Psoas muscle (tissue), 8 donors: ENCODE measurements at places on chromosomes 7 and 10. TPM values are rescaled to one million over a fixed set of nuclear protein-coding genes. Genes with fewer than 3 reads are reported as not detected.

Gene ZNF467
- 2.4 TPM for total RNA-seq

Gene LEP
- total RNA-seq: 0.69 TPM

Gene HDAC9
- total RNA-seq: 21.9 TPM

Gene AOC1
- not detected for total RNA-seq

Gene RNF32
- total RNA-seq: not detected

Gene PYROXD2
- 3.8 TPM for total RNA-seq

Gene RBP3
- not detected for total RNA-seq

Gene OR2A1
- not detected for total RNA-seq

DNA sequence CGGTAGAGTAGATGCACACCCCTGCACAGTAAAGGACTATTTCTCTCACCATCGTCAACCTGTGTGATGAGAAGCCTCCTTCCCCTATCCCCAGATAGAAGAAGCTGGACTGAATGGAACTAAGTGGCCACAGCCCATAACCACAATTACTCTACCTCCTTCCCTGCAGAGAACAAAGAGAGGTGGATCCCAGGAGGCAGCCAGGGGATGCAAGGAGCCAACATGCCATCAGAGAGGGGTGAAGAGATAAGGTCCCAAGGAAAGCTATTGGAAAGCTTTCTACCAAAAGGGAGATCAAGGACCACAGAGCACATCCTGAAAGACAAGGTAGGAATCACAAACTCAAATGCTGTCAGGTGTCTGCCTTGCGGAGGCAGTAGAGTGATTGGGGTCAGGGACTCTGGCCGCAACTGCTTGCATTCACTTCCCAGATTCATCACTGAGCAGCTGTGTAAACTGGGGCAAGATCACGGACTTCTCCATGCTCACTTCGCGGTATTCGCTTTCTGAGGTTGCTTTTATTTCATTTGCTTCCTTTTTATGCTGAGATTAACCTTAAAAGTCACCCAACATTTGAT, 81.6 kb upstream of the MYO3A start:
- DNase-seq: no peak

DNA sequence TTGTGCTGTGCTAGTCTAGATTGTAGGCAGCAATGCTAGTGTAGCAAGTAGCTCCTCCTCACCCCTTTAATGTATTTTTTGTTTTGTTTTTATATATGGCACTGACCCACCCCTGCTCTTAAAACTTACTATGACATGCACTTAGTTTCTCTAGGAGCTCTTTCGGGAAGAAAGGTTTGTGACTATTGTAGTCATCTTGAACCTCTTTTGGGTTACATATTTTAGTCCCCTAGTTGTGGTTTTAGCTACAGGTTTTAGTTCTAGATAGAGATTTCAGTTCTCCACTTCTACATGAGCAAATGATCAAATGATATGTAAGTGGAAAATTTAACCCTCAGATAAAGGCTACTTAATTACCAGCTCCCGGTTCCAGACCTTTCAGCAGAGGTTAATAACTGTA, 14.9 kb downstream of the MINPP1 start:
- DNase-seq: no peak

- no peak for DNase-seq
These were observed 161.7 kb downstream of the HIBADH start for GRCh38 chr7:27501001-27501400.

DNA sequence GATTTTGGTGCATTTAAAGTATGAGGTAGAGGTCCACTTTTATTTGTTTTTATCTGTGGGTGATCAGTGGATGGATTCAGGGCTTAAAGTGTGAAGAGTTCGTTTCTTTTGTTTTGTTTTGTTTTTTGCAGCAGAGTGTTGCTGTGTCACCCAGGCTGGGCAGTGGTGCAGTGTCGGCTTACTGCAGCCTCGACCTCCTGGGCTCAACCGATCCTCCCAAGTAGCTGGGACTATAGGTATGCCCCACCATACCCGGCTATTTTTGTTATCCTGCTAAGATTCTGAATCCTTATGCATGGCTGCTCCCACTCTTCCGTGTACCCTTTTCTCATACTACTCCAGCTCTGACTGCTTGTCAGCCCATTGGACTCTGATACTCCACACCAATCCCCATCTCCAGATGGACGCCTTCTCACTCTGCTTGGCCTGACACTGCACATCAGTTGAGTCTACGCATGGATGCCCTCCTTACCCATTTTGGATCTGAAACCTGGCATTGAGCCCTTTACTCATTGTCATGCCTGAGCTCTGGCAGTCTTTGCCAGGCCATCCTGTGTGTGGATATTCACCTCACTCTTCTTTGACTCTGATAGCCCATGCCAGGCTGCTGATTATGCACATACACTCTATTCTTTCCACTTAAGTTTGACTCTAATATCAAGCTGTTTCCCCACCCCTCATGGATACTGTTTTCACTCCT, 119.5 kb downstream of the CCSER2 start:
- no peak for DNase-seq

GRCh38 chr10:71971311-71971731, 7.1 kb downstream of the CHST3 start:
- no peak for DNase-seq

DNA sequence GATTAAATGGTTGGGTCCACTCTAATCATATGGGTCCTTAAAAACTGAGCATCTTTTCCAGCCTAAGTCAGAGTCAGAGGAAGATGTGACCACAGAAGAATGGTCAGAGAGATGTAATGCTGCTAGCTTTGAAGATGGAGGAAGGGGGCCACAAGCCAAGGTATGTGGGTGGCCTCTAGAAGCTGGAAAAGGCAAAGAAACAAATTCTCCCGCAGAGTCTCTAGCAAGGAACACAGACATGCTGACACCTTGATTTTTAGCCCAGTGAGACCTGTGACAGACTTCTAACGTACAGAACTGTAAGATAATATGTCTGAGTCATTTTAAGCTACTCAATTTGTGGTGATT, 1.5 kb upstream of the EXOC6 start:
- no peak for DNase-seq

DNA sequence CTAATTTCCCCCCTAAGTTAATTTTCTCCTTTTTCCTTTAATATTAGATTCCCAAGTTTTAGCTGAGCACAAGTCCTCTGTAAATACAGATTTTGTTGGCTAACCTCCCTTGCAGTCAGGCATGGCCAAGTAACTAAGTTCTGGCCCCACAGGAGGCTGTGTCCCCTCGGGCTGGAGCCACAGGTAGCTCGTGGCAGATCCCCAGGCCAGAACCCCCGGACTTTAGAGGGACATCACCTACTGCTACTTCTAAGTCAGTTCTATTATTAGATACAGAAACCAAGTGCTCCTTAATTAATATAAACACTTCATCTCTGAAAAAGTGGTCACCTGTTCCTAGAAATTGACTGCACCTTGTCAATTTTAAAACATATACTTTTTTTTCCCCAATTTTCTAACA, 46.1 kb upstream of the NCAPG2 start:
- DNase-seq: no peak

- no peak for DNase-seq
These were observed 78.6 kb downstream of the MAD1L1 start for GRCh38 chr7:2154121-2154520.

- no peak for DNase-seq
These were observed 2.7 kb downstream of the SNX13 start for GRCh38 chr7:17937506-17938120.

DNA sequence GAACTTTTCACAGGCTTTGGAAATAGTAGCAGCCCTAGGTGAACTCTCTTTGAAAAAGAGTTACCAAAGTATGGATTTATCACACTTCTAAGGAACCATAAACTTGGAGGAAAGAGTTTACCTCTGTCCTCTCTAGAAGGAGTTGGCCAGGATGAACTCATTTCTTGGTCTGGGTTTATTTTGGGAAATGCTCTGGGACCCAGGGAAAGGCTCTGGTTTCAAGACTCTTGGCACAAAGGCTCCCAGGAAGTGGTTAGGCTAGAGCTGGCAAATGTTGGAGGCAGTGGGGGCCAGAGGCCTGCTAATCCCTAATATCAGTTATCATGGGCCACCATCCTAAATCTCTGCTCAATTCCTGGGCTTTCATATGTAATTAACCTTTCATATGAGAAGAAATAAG, 36.3 kb upstream of the CDK6 start:
- no peak for DNase-seq

DNA sequence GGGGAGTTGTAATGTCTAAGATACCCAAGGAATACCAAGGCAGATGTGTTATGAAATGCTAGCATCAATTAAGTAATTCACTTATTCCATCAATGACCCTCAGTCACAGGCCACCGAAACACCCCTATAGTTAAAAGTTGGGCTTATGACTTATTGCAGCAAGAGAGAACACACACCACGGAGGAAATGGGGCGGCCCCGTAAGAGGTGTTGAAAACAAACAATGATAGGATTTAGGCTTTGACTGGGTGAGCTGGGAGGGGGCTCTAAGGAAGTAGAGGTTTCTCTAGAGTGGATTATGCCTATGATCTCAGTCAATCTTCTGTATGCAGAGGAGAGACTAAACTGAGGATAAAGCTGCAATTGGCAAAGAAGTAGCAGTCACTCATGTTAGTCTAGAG, 45.4 kb upstream of the PRKCQ start:
- no peak for DNase-seq

DNA sequence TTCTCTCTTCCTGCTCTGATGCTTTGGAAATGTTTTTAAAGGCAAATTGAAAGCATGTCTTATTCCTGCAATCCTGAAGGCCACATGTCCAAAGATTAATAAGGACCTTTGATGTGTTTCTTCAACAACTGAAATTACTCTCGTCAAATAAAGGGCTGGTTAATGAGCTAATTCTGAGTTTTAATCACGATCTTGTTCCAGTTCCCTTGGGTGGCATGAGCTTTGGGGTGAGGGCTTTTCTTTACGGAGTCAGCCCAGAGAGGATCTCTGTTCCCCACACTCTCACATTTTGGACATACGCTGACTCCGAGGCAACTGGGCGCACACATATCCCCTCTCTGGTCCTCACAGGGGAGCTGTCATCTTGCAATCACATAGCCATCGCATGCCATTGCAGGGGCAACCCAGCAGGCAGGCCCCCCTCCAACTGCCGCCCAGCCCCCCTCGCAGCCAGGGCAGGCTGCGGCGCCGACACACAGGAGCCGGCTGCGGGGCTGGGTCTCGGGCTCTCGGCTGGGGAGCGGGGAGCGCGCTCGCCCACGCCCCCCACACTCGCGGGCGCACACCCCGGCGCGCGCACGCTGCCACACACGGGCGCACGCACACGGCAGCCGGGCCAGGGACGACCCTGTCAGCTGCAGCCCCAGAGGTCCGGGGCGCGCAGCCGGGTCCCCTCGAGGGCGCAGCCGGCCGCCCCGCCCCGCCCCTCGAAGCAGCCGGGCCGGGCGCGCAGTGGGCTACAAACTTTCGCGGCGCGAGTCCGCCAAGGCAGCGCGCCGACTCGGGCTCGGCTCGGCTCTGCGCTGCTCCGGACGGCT, at the start of gene GDF10:
Gene GDF10, plus strand, starts transcription at position 587 of the 818 bp plus-strand sequence. CDS start 455 bp downstream, outside the sequence.
- no peak for DNase-seq

GRCh38 chr10:92530421-92530820, 43.5 kb downstream of the IDE start:
- DNase-seq: no peak

DNA sequence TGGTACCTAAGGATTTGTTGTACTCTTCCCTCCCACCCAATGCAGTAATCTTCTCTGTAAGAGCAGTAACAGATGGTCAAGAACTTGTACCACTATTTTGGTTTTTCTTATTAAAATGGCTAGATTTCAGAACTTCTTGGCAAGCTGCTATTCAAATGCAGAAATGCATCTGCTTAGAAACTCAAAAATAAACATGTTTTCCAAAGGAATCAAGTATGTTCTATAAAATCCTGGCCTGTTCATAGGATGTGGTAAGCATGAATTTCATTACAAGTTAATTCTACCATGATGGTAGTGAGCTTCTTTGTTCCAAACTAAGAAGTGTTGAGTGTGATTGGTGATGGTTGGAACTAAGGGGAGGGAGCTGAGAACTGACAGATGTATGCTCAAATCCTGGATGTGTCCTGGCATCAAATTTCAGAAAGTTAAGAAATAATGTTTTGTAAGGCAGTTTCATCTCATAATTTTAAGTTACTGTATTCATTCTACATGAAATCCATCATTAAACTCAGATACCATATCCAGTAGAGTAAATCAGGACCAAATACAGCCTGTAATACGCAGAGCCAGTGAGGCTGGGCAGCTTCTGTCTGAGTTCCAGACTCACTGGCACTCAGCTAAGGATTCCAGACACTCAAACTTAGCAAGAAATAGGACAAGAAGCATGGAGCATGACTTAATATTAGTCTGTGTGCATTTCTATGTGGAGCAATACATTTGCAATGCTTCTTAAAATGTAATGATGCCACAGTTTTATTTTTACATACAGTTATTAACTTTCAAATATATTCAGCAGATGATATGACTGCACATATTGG, 119.6 kb downstream of the TES start:
- no peak for DNase-seq

GRCh38 chr10:100469756-100470155, 6.9 kb downstream of the WNT8B start:
- DNase-seq: no peak

DNA sequence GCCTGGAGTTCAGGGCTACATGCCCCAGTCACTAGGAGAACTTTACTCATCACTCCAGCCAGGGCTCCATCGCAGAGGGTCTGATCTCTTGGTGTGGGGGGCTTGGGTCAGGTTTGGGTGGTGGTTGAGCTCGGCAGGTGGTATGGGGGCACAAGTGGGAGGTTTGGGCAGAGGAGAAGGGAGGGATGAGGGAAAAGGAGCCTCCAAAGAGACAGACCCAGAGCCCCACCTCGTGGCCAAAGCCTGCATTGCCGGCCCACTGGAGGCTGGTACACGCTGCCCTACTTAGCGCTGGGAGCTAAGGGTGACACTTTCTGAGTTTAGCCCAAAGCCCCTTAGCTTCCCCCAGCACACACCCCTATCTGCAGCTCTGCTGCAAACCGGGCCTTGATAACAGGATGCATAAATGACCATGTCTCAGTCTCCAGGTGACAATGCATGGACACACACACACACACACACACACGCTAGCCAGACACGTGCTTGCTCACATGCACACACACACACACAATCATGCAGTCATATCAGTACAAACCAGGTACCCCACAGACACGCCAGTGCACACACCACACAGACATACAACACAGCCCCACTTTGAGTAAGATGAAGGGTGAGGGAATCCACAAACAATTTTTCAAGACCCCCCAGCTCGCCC, 14.7 kb downstream of the LZTS2 start:
- peak; percentile 92 for DNase-seq

DNA sequence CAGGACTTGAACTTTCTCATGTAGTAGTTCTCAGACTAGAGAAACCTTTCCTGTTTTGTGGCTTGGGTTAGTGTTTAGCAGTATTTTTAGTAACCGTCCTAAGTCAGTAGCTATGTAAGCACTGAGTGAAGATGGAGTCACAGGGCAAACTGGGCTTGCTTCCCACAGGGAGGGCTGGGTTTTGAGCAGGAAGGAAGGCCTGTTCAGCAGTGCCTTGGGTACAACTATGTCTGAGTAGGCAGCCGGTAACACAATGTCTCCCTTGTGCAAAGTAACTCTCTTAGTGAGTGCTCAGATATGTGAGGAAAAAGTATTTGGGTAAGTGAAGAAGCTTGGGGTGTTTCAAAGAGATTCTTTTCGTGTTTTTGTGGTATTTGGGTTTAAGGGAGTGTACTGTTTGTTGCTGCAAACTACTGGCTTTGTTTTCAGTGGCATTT, 96.4 kb downstream of the CCSER2 start:
- peak; percentile 92 for DNase-seq
